ENCODE measurements at places on chromosomes 16 and 17.

DNA sequence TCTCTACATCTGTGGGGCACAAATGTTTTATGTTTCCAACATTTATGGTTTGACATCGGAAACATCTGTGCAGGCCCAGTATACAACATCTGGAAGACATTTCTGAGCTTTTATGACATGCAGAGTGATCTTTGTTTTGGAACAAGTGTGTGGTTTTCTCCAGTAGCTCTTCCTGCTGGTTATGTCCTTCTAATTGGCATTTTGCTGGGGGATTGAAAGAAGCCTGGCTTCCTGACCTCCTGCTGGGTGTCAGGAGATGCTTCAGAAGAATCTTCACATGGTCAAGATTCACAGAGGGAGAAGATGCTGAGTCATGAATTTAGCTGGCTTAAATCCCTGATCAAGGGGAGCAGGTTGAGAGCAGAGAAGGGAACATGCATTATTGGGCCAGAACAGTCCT is 279.5 kb upstream of the MYOCD start:
- no peak for DNase-seq

DNA sequence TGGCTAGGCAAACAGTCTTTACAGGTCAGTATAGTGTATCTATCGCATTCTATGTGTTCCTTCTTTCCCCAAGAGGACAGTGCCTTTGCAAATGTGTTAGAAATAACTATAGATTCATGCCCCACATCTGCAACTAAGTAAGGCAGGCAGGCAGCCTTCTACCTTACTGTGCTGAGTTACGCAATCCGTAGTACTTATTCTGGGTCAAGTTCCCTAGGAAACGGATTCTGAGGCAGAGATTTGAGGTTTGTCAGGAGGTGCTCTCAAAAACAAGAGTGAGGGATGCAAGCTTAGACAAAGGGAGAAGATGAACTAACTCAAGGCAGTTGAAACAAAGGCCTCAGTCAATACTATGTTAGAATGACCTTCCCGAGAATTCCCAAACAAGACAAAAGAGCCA is 12.7 kb upstream of the ANKFY1 start:
- no peak for DNase-seq

DNA sequence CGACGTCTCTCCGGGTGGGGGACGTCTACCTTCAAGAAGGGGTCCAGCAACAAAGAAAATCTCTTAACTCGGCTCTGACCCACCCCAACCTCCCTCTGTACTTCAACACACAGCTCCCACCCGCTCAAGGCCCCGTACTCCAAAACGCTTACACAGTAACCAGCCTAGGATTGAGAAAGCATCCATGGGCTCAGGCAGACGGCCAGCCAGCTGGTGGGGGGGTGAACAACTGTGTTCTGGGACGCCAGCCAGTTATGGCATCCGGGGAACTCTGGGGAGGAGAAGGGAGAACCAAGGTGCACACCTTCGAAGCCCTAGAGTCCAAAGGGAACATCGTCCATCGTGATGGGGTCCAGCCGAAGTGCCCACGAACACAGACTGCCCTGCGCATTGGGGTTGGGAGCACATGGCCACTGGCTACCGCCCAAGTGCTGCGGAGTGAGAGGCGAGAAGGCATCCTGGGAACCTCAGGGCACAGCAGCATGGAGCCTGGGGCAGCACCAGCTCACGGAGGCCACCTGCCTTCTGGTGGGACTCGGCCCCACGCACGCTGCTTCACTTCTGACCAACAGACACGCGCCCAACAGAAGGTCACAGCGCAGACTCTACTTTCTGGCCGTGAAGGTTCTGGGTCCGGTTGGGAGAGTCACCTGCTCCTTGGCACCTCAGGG is 14.3 kb downstream of the SLC16A3 start:
- no peak for DNase-seq

DNA sequence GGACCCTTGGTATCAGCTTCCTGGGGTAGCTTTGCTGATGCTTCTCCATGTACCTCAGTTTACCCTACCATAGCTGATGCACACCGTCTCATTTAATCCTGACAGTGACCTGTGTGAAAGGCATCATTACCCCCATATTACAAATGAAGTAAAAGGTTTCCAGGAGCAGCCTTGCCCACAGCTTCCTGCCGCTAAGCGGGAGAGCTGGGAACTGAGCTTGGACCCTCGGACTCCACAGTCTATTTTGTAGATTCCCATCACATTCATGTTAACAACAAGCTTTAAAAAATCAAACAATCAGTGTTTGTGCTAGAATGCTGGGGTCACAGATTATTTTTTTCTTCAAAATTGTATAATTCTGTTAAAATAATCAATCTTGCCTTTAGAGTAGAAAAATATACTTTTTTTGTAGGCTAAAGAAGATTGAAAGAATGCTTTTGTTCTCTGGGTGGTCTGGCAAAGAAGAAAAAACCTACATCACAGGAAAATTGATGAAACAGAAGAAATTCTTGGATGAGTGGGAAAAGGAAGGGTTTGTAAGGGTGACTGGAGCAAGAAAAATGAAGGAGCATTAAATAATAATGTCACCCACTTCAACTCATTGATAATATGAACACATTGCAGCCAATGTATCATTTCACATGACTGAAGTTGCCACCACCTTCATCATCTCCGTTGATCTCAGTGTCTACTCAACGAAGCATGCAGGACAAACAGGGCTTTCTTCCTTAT is 9.5 kb upstream of the USP10 start:
- no peak for DNase-seq

GRCh38 chr17:17035490-17035889 is 6.8 kb upstream of the MPRIP start:
- no peak for DNase-seq

DNA sequence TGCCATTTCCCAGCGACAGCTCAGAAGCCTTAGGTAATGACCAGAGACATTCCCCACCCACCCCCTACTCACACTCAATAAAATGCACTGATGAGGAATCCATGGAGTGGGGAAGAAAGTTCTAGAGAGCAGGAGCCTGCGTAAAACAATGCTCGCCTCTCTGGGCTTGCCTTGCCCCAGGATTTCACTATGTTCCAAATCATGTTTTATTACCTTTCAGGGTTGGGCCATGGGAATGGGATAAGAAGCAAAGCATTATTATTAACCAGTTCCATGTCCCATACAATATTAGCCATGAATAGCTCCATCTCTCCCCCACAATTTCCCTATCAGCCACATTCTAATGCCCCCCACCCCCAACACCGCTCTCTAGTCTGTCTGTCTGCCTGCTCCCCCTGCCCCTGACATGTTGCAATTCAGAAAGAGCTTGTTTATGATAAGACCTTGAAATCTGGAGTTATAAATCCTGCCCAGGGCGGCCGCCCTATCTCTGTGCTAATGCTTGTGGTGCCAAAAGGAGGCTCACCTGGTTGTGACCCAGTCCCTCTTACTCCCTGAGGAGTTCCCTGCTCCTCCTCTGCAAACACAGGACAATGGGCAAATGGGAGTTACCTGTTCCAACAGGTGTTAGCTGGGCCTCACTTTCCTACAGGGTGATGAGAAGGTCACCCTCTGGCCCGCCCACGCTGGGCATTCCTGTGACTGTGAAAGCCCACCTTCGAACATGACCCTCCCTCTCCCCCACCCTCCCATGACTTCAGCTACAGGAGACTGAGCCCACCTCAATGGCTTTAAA is 28.0 kb upstream of the DDX52 start:
- no peak for DNase-seq

- no peak for DNase-seq
These were observed 18.1 kb downstream of the IRF8 start for GRCh38 chr16:85917012-85917411.

GRCh38 chr17:2591040-2591640 is 2.3 kb upstream of the PAFAH1B1 start:
- DNase-seq: no peak

- peak; percentile 80 for DNase-seq
These were observed 1.2 kb downstream of the TMEM95 start for GRCh38 chr17:7356072-7356549.

GRCh38 chr16:12532871-12533610 is 270.6 kb downstream of the CPPED1 start:
- no peak for DNase-seq

GRCh38 chr16:64278196-64278595 is 843.7 kb downstream of the CDH11 start:
- no peak for DNase-seq

- DNase-seq: no peak
These were observed 30.4 kb downstream of the RAI1 start for GRCh38 chr17:17711641-17712162.

DNA sequence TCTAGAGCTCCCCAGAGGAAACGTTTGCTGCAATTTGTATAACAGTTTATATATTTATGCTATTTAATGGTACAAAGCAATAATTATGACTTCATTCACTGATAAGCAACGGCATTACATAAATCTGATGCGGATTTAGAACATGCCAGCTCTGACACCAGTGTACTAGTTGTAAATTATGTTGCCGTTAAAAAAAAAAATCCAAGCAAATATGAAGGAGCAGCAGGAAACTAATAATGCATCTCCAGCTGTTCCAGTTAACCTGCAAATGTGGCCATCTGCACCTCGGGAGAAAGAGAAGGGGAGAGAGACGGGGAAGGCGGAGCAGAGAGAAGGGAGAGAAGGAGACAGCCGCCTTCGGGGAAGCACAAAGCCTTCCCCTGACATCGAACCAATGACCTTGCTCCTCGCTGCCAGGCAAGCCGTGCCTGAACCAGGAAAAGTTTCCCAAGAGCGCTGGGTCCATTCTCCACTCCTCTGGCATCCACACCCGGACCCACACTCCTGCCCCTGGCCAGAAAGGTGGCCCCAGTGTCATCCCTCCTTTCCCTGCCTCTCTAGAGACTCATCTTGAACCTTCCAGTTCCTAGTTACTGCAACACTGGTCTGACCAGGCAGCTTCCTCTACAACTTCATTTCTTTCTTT is 174.8 kb downstream of the C16orf78 start:
- DNase-seq: no peak

DNA sequence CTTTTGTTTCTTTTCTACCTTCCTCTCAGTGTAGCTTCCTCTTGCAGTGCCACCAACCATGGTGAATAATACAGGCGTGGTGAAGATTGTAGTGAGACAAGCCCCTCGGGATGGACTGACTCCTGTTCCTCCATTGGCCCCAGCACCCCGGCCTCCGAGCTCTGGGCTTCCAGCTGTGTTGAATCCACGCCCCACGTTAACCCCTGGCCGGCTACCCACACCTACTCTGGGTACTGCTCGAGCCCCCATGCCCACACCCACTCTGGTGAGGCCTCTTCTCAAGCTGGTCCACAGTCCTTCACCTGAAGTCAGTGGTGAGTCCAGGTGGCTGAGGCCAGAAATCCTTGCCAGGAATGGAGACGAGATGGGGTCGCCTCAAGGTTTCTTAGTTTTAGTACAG is 23.9 kb downstream of the SRCAP start:
- DNase-seq: no peak

DNA sequence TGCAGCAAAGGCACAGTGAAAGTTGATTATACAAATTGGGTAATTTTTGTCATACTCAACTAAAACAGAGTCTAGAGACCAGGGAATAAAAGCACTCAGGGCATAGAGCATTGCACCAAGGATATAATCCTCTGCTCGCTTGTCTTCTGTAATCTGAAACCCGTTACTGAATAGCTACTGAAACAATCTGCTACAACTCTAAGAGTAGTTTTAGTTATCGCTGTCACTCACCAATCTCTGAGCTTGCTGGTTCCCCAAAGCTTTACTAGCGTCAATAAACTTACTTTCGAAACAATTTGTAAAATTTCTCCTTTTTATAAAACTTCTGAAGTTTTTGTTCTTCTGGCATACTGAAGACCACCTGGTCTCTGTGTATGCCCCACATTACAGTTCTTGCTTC is 22.9 kb upstream of the SLC35G3 start:
- no peak for DNase-seq

DNA sequence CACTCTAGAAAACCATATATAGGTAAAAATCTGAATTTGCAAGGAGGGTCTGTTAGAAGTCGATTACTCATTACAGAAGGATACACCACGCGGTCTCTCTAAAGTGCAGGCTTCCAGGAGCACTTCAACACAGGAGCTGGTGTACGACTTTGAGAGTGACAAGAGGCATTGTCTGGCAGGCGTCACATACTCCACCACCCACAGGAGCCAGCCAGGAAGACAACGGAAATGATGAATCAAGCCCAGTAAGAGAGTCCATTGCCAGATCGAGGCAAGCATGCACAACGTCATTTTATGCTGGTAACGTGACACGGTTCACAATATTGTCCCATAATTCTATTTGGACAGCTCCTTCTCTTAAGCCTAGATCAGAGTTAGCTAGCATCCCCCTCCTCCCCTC is 15.0 kb upstream of the CACNG4 start:
- DNase-seq: no peak

DNA sequence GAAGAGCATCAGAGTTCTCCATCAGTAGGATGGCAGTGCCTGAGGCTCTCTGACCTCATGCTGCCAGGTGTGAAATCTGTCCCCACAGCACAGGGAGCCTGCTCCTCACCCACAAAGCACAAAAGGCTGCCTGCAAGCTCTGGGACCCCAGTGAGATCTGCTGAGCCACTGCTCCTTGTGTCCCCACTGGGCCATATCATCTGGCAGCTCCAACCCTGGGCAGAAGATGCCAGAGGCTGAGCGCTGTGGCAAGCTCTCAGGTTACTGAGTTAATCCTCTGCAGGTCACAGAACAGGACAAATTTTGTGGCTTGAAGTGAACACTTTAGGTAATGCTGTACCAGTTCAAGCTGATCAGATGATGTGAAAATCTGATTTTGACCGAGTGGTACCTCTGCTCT is 26.7 kb upstream of the ERN1 start:
- no peak for DNase-seq

Data from activated CD8-positive, alpha-beta memory T cell treated with anti-CD3 and anti-CD28 coated beads for 1 hour (primary cell).